ENCODE measurements at places on chromosomes 7 and 10. TPM values are rescaled to one million over a fixed set of nuclear protein-coding genes. Genes with fewer than 3 reads are reported as not detected.

DNA sequence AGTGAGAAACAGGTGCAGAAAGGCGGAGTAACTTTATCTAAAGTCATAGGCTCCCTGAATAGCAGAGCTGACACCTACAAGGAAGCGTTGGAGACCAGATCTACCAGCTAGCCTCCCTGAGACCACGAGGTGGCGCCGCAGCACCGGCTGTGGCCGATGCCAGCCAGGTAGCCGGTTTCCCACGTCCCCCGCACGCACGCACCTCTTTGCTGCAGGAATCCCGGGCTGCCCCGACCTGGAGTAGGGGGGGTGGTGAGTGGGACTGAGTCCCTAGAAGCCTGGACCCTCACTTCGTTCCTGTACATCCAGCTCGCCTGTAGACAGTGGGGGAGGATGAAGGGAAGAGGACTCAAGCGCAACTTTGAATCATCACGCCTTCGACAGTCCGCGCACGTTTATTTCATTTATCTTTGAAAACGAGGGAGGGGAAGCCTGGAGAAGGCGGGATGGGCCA lies 3.7 kb downstream of the ELOVL3 start:
- no peak for DNase-seq

DNA sequence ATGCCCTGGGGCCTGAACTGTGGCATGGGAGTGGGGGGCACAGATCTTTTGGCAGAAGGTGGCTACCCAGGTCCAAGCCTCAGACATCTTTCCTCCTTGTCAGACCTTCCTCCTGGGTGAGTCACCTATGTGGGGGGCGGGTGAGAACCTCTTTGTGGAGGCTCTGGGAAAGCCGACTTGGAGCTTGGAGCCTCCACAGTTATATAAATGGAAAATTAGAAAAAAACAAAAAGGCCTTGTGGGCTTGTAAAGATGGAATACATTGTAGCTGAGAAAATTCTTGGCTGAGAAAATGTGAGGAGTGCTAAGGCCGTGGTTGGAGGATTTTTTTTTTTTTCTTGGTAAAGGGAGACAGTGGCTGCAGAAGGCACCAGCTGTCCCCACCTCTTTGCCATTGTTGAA lies 292.5 kb downstream of the CCDC3 start:
- no peak for DNase-seq

DNA sequence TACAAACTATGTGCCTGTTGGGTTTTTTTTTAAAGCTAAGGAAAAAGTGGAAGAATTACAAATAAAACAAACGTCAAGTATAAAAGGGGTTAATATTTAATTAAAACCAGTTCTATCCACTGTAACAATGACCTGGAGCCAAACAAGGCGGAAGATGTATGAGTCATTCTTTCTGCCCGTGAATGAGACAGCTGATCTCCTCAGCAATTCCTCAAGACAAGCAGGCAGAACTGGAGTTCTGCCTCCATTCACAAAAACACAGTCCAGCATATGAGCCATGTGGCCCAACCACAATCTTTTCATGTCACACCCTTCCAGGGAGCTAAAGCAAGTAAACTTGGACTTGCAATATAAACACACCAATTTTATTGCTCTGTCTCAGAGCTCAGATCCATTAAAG lies 8.4 kb downstream of the ETV1 start:
- DNase-seq = no peak

Gene SLC18A3
- total RNA-seq = not detected

DNA sequence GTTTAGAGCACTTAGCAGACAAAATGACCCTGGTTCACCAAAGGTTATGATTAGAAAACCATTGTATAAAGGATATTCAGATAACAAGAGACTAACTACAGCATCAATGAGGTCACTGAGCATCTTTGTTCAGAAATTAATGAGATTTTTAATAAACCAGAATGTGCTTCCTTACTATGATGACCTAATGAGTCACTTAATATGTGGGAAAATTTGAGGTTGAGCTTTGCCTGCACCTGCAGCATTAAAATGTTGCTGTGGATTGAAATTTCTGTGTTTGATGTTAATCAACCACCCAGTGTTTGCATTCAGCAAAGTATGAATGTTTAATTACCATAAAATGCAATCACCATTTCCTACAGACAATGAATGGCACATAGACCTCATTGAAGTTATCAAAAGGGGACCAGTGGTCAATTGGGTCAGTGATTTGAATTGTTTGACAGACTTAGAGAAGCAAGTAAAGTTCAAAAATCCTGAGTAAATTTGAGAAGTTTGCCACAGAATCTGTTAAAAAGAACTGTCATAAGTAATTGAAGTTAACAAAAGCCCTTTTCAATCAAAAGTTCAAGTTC lies 45.8 kb downstream of the EXOC6 start:
- DNase-seq = no peak

GRCh38 chr10:102451105-102451969 lies at the start of gene C10orf95:
Gene C10orf95 (minus strand): TSS chr10:102451543. CDS start chr10:102451093, 450 bp downstream.
- DNase-seq = no peak

Gene ACSM6
- not detected for total RNA-seq

GRCh38 chr7:51180092-51180491 lies 136.5 kb downstream of the COBL start:
- no peak for DNase-seq

DNA sequence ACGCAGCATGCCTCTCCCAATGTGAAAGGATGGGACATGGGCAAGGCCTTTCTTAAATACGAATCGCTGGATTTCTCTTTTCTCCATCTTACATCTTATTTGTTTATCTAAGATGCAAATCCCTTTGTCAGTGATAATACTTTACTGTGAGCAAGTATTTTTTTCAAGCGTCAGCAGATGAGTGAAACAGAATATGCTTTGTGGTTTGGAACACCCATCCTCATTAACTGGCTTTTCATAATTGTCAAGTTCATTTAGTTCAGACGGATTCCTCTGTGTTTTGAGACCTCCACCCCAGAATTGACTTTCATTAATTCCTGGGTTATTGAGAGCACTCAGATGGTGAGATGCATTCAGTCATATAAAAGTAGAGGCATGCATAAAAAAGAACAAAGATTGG lies 149.8 kb downstream of the NSUN6 start:
- no peak for DNase-seq

Gene HMX3
- not detected for total RNA-seq

GRCh38 chr10:127774766-127775559 lies 38.0 kb downstream of the FOXI2 start:
- no peak for DNase-seq

DNA sequence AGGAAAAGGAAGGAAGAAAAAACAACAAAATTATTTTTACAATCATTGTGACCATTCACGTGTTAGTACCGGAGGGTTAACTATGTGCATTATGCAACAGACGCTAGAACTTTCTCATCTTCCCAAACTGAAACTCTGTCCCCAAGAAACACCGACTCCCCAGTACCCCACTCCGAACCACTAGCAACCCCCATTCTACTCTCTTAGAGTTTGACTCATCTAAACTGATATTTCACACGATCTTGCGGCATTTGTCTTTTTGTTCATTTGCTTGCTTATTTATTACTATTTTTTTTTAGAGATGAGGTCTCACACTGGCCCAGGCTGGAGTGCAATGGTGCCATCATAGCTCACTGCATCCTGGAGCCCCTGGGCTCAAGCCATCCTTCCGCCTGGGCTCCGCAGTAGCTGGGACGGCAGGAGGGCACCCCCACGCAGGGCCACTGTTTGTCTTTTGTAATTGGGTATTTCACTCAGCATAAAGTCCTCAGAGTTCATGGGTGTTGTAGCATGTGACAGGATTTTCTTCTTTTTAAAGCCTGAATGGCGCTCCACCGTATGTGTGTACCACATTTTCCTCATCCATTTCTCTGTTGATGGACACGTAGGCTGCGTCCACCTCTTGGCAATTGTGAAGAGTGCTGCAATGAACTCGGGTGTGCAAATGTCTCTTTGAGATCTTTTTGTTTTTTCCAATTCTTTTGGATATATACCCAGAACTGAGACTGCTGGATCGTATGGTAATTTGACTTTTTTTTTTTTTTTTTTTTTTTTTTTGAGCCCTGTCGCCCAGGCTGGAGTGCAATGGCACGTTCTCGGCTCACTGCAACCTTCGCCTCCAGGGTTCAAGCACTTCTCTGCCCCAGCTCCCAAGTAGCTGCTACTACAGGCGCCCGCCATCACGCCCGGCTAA lies 9.5 kb downstream of the MNX1 start:
- DNase-seq = no peak

GRCh38 chr10:47028466-47028865 lies 117.2 kb downstream of the PTPN20 start:
- DNase-seq = no peak

DNA sequence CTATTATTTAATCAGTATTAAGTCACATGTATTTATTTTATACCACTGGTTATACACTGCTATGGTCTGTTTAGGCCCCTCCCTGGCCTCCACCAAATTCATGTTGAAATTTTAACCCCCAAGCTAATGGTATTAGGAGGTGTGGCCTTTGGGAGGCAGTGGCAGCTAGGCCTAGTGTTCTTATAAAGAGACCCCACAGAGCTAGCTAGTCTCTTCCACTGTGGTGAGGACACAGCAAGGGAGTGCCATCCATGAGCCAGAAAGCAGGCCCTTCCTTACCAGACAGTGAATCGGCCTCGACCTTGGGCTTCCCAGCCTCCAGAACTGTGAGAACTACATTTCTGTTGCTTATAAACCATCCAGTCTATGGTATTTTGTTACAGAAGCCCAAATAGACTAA lies 28.7 kb downstream of the RBM48 start:
- no peak for DNase-seq

DNA sequence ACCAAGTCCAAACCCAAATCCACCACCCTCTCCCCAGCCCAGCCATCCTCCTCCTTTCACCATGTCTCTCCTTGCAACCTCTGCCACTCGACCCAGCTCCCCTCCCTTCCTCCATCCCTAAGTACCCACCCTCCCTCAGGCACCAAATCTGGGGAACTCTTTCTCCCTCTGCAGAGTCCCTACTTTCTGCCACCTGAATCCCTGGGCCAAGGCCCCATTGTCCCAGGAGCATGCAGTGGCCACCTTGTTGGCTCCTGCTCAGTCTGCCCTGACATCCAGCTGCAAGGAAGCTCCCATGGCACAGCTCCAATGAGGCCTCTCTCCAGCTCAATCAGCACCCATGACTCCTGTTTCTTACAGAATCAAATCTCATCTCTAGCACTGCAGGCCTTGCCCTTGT lies 5.5 kb upstream of the UNC5B start:
- no peak for DNase-seq

DNA sequence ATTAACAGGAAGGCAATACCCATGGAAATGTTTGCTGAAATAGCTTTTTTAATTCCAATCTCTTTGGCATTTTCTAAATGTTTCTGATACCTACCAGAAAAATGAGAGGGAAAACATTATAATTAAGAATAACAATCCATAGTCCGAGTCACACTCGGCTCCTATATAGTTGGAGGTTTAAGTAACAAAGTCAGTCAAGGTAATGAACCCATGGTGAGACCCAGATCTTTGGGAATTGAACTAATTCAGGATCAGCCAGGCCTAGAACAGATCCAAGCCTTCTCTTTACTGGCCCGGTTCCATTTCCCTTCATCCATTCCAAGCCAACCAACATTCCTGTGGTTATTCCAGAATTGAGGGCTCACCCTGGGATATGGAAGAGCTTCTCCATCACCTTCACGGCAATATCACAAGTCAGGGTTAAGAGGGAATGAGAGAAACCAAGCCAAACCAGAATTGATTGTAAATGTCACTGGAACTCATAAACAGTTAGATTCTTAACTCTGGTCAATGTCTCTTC lies 28.3 kb downstream of the ABCB4 start:
- DNase-seq = no peak

DNA sequence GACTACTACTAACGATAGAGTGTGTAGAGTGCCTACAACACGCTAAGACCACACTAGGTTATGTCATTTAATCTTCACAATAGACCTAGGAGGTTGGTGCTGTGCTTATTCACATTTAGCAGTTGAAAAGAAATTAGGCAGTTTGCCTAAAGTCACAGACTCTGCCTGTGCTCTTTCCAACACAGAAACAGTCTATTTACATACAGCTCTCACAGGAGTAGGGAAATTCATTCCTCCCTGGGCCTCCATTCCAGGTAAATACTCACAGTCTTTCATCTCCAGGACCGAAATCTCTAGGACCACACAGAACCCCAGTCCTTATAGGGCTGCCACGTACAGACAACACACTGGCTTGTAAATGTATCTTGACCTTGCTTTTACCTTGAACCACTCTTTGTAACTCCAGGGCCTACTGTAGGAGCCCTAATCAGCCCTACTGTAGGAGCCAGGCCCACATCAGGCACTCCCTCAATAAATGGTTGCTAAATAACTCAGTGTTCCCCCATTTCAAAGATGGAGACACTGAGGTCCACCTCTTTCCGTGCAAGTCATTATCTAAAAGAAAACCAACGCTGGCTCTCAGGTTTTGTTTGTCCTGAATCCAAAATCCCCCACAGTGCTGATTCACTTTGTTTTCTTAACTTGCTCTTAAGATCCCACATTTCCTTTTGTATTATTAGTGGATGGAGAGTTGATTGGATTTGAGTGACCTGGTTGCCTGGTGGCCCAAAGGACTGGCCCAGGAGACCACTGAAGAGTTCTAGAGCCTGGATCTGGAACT lies 146.9 kb downstream of the KCNMA1 start:
- no peak for DNase-seq

Gene SAMD9L
- total RNA-seq = 6.9 TPM

Gene NPTX2
- total RNA-seq = 1.4 TPM

DNA sequence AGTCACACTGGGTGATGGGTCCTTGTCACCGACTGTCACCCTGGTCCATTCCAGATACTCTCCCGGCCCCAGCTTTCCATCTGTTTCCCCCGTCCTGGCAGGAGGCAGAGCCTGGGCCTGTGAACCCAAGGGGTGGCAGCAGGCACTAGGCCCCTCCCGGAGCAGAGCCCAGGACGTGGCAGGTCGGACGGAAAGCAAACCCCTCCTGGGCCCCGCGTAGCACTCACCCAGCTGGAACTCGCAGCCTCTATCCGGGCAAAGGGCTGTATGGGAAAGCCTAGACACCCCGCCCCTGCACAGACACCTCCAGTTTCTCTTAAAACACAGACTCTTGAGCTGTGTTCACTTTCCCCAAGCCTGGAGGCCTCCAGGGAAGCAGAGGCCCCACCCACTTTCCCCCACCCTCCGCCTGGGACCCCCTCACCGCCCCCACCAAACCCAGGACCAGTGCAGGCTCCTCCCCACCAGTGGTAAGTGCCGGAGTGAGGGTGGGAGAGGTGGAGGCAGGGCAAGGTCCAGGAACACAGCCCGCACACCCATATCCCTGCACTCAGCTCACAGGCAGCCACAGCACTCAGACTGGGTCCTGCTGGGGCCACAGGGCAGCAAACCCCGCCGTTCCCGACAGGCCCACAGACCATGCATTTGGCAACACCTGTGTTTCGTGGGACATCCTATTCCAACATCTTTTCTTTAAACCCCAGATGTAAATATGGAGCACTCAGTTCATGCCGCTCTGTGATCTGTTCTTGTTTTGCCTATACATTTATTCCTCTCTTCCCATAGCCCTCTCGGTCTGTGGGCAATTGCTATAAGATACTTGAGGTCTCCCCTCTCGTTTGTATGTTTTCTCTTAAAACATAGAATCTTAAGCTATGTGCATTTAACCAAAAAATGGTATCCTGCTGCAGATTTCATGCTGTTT lies 98.2 kb upstream of the PDGFA start:
- no peak for DNase-seq

DNA sequence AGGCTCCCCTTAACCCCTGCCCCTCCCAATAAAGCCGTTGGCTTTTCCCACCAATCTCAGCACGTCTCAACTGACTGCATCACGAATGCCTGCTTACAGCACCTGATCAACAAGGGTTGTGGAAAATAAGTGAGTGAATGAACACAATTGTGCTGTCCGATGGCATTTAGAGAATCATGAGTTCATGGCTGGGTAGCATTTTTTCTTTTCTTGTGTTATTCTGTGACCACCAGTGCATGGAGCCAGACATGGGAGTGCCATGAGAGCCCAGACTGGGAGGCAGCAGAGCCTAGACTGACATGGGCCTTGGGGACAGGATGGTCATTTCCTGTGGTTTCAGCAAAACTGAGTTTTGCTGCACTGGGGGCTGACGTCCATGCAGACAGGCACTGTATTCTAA lies 254.1 kb upstream of the IGFBP3 start:
- no peak for DNase-seq
